ENCODE measurements at places on chromosomes 13 and 19.

DNA sequence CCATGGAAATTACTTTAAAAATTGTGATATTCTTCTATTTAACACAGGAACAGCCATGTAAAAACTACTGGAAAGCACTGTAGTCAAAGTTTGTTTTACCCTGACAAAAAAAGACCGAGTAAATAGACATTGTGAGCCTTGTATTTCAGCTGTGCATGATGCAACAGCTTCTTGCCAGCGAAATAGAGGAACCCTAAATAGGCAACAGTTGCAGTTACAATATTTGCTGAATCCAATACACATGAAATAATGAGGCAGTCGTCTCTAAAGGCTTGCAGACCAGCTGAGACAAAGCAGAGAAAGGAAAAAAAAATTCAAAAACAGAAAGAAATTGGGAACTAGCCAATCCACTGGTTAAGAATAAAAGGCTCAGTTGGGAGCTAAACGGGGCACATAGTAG lies 1001.1 kb downstream of the OLFM4 start:
- no peaks in the 10 kb centered on the region for H3K4me1 ChIP-seq
- no peak for DNase-seq
- H3K4me3 ChIP-seq: no peak overlapping the region

- peaks cover 16% of the 10 kb centered on the region for H3K4me1 ChIP-seq
- DNase-seq: no peak
- no peak overlapping the region for H3K4me3 ChIP-seq
Observed at GRCh38 chr13:41356786-41357185, 45.7 kb downstream of the NAA16 start.

DNA sequence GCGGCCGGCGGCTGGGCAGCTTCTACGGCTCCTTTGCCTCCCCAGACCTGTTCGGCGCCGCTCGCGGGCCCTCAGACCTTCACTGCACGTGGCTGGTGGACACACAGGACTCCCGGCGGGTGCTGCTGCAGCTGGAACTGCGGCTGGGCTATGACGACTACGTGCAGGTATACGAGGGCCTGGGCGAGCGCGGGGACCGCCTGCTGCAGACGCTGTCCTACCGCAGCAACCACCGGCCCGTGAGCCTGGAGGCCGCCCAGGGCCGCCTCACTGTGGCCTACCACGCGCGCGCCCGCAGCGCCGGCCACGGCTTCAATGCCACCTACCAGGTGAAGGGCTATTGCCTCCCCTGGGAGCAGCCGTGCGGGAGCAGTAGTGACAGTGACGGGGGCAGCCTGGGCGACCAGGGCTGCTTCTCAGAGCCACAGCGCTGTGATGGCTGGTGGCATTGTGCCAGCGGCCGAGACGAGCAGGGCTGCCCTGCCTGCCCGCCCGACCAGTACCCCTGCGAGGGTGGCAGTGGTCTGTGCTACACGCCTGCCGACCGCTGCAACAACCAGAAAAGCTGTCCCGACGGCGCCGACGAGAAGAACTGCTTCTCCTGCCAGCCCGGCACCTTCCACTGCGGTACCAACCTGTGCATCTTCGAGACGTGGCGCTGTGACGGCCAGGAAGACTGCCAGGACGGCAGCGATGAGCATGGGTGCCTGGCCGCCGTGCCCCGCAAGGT lies 11.6 kb downstream of the LRP3 start:
- no peak for DNase-seq
- H3K27me3 ChIP-seq: no peaks in the 10 kb centered on the region
- H3K36me3 ChIP-seq: no peaks in the 10 kb centered on the region
- no peak overlapping the region for H3K4me3 ChIP-seq
- no peak overlapping the region for H3K27ac ChIP-seq

DNA sequence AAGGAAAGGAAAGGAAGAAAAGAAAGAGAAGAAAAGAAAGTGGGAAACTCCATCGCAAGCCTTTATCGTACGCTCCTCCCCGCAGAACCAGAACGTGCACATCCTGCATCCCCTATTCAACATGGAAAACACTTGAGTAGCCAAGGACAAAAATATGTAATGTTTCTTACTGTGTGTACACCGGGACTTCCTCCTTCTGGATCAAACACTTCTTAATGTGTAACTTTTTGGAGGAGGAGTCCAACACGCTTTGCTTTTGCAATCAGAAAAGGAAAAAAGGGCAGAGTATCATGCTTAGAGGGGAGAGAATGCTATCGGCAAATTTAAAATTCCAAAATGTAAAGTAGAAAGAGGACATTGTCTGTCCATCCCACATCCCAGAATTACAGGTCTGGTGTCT lies 7.8 kb upstream of the SHFL start:
- H3K4me3 ChIP-seq: no peak overlapping the region
- DNase-seq: no peak
- H3K36me3 ChIP-seq: no peaks in the 10 kb centered on the region
- no peak overlapping the region for H3K27ac ChIP-seq
- H3K4me1 ChIP-seq: no peaks in the 10 kb centered on the region
- peaks cover 56% of the 10 kb centered on the region for H3K27me3 ChIP-seq

- no peaks in the 10 kb centered on the region for H3K36me3 ChIP-seq
- H3K4me1 ChIP-seq: no peaks in the 10 kb centered on the region
- no peak overlapping the region for H3K27ac ChIP-seq
- no peaks in the 10 kb centered on the region for H3K27me3 ChIP-seq
Observed at GRCh38 chr13:70520275-70521036, 412.2 kb upstream of the KLHL1 start.

GRCh38 chr19:52896431-52897137 lies 851 bp downstream of the ZNF320 start:
- peak overlapping the region; percentile 86 for H3K27ac ChIP-seq
- peak overlapping the region; percentile 84 for H3K4me3 ChIP-seq
- H3K36me3 ChIP-seq: peaks cover 21% of the 10 kb centered on the region

- H3K27ac ChIP-seq: no peak overlapping the region
- H3K36me3 ChIP-seq: no peaks in the 10 kb centered on the region
- no peak overlapping the region for H3K4me3 ChIP-seq
- no peaks in the 10 kb centered on the region for H3K27me3 ChIP-seq
Observed at GRCh38 chr19:4327252-4327876, 11.3 kb downstream of the STAP2 start.

DNA sequence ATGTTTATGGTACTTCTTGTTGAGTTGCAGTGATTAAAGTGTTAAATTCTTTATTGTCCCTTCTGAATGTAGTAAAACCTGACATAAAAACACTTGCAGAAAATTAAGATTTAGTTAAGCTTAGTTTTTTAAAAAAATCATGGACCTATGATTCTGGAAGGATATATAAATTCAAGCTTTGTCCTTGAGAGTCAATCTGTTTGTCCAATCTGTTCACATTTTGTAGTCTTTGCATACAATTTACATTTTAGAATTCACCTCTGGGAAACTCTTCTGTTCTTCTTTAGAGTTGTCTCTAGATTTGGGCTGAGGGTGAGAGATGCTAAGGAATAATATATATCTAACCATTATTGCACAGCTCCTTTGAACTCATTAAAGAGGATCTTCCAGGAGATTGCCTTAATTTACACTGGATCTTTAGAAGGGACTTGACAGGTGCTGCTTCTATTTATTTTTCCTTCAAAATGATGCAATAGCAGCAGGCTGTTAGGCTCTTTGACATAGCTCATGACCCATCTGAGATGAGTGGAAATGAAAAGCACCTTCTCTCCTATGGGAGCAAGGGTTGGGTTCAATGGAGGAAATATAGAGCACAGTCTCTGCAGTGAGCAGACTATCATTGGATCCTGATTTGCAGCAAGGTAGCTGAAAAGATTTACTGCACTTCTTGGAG lies 433.9 kb downstream of the GPC6 start:
- H3K4me1 ChIP-seq: no peaks in the 10 kb centered on the region
- H3K27ac ChIP-seq: no peak overlapping the region
- H3K36me3 ChIP-seq: no peaks in the 10 kb centered on the region
- H3K27me3 ChIP-seq: no peaks in the 10 kb centered on the region
- no peak for DNase-seq
- no peak overlapping the region for H3K4me3 ChIP-seq

GRCh38 chr13:43877326-43877725 lies 2.2 kb downstream of the CCDC122 start:
- DNase-seq: no peak
- H3K4me3 ChIP-seq: no peak overlapping the region
- peaks cover 6% of the 10 kb centered on the region for H3K36me3 ChIP-seq
- no peak overlapping the region for H3K27ac ChIP-seq

- no peak overlapping the region for H3K4me3 ChIP-seq
- H3K4me1 ChIP-seq: no peaks in the 10 kb centered on the region
- no peaks in the 10 kb centered on the region for H3K27me3 ChIP-seq
- no peak for DNase-seq
Observed at GRCh38 chr19:31451686-31452330, 102.6 kb upstream of the TSHZ3 start.

- H3K4me3 ChIP-seq: no peak overlapping the region
- H3K36me3 ChIP-seq: no peaks in the 10 kb centered on the region
- H3K4me1 ChIP-seq: no peaks in the 10 kb centered on the region
Observed at GRCh38 chr19:13461536-13461935, 44.7 kb downstream of the CACNA1A start.

GRCh38 chr13:110913322-110914080 lies 1.4 kb downstream of the ANKRD10 start:
- peak; percentile 75 for DNase-seq
- H3K27ac ChIP-seq: peak overlapping the region; percentile 89
- H3K4me1 ChIP-seq: peaks cover 50% of the 10 kb centered on the region
- peak overlapping the region; percentile 77 for H3K4me3 ChIP-seq
- peaks cover 25% of the 10 kb centered on the region for H3K36me3 ChIP-seq

- no peak overlapping the region for H3K27ac ChIP-seq
- no peak for DNase-seq
- no peaks in the 10 kb centered on the region for H3K27me3 ChIP-seq
Observed at GRCh38 chr13:41224113-41225110, 30.0 kb upstream of the KBTBD7 start.

DNA sequence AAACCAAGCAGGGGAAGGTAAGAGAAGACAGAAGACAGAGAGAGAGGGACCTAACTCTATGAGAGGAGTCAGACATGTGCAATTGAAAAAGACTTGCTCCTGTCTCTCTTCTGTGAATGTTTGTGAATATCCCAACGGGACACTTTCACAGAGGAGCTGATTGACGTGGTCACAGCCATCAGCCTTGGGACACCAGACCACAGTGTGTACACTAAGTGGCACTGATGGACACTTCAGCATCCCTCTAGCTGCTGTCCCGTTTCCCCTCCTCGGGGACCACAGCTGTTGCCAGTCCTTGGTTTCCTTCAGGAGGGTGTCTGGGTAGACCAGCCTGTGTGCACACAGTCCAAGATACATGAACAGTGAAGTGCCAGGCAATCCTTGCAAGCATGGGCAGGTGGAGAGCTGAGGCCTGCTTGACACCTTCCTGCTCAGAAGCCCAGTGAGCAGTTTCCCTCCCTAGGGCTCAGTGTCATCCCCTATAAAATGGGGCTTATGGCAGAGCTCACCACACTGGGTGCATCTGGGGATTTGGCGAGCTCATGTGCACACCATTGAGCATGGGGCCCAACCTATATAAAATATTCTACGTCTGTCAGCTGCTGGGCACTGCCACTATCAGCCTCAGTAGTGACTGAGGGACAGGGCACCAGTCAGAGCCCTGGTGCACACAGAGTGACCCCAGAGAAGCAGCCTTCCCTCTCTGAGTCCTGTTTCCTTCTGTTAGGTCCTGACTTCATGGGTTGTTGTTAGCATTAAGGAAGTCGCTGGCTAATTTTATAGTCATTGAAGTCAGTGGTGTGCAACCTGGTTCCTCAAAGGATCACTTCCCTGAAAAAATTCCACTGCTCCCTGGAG lies 4.3 kb upstream of the USF2 start:
- no peaks in the 10 kb centered on the region for H3K27me3 ChIP-seq
- H3K27ac ChIP-seq: no peak overlapping the region
- DNase-seq: no peak
- H3K4me3 ChIP-seq: no peak overlapping the region

GRCh38 chr19:55149078-55150003 lies at the start of gene TNNT1:
Gene TNNT1 (minus strand): TSS chr19:55149206. CDS start chr19:55147157, 2,049 bp downstream.
- no peaks in the 10 kb centered on the region for H3K36me3 ChIP-seq
- no peak within 1 kb of the TSS for H3K4me3 ChIP-seq
- DNase-seq: peak; percentile 47
- peaks cover 20% of the 10 kb centered on the region for H3K4me1 ChIP-seq
- peaks cover 4% of the 10 kb centered on the region for H3K27me3 ChIP-seq

DNA sequence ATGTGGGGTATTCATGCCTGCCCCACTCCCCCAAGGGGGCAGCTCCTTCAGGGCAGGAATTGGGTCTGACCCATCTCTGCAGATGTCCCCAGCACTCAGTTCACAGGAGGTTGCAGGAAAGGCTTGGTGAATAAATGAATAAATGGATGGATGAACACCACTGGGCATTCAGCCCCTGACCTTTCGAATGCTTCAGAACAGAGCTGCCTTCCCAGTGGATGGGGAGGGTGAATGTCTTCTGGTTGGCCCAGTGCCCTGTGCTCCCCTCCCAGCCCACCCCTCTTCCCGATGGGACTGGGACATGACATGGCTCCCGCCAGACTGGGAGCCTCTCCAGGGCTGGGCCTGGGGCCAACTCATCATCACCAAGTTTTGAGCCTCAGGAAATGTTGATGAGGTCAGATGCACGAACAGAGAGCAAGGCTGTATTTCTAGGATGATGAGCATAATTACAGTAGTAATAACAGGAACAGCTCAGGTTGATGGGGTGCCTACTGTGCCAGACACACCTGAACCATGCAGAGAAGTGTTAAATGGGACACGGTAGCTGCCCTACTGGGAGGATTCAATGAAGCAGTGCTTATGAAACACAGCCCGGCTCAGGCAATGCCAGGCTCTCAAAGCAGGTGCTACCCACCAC lies 25.7 kb downstream of the VRK3 start:
- peaks cover 13% of the 10 kb centered on the region for H3K4me1 ChIP-seq
- H3K27me3 ChIP-seq: no peaks in the 10 kb centered on the region
- H3K27ac ChIP-seq: no peak overlapping the region

DNA sequence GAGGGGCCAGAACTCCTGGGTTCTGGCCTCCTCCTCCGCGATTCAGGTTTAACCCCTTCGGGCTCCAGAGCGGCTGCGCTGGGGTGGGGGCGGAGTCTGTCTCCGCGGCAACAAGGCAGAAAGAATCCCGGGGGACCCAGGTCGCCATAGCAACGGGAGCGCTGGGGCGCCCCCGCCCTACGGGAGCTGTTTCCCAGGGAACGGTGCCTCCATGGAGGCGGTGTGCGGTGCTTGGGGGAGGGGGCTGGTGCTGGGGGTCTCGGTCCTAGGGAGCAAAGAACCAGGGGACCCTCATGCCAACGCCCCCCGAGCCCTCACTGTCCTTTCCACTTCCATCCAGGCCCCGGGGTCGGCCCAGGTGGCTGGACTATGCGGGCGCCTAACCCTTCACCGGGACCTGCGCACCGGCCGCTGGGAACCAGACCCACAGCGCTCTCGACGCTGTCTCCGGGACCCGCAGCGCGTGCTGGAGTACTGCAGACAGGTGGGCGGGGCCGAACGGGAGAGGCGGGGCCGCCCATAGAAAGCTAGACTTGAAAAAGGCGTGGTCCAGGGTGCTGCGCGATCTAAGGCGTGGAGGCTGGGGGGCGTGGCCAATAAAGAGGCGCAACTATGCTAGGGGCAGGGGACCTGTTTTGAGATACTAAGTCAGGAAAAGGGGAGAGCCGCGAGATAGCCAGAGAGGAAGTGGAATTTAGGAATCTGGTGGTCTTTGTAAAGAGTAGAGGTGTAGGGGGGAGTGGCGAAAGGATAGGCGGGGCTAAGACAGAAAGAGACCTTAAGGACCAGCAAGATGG lies 1.2 kb downstream of the APLP1 start:
- no peak overlapping the region for H3K27ac ChIP-seq
- DNase-seq: peak; percentile 38
- H3K27me3 ChIP-seq: peaks cover 53% of the 10 kb centered on the region

- H3K27ac ChIP-seq: no peak overlapping the region
- H3K27me3 ChIP-seq: peaks cover 83% of the 10 kb centered on the region
- no peak for DNase-seq
- H3K4me1 ChIP-seq: no peaks in the 10 kb centered on the region
- H3K36me3 ChIP-seq: no peaks in the 10 kb centered on the region
- H3K4me3 ChIP-seq: no peak overlapping the region
Observed at GRCh38 chr19:34837262-34837661, 64.2 kb upstream of the ZNF599 start.

Data from PC-9 (cell line).